ENCODE measurements at places on chromosomes 4 and X. TPM values are rescaled to one million over a fixed set of nuclear protein-coding genes. Genes with fewer than 3 reads are reported as not detected.

Gene COL25A1
- total RNA-seq, result 0.35 TPM

Gene P2RY10
- total RNA-seq, result not detected

- no peak for DNase-seq
Measured at GRCh38 chr4:176205299-176205698, 9.9 kb upstream of the SPATA4 start.

GRCh38 chr4:127237581-127237980, 395.2 kb upstream of the INTU start:
- DNase-seq, result no peak

DNA sequence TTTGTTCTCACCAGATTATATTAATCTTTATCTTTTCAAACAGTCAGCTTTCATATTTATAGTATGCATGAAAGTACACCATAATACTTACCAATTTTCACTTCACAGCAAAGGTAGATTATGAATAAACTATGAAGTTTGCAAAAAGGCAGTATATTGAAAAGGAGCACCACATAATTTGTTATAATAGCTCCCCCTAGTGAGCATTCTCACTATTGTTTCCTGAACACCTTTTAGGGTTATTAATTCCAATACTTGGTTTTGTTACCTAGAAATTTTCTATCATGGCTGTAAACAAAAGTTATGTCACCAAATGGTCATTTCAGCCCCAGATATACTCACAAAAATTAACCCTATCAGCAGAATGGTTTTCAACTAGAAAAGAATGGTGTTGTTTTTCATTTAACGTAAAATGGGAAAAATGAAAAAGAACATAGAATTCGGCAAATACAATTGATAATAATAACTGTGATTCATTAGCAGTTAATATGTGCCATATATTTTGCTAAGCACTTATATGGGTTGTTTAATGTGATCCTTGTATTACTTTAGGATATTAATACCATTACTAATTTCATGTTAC, 30.2 kb upstream of the NKX6-1 start:
- no peak for DNase-seq

DNA sequence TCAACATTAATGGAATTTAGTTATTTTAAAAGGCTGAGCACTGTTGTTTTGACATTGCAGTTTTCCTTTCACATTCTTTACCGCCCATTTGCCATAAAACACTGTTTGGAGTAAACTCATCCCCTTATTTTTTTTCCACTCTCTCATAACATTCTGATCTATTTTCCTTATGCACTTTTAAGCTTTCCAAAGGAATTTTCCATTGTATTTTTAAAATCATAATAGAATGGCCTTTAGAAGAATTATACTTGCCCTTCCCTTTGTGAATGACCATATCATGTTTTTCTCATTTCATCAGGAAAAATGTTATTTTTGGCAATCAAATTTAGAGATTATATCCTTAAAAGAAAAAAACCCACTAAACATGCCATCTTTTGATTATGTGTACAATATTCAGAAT, 1074.2 kb downstream of the STIM2 start:
- no peak for DNase-seq

- no peak for DNase-seq
Measured at GRCh38 chr4:31674313-31674947, 954.3 kb downstream of the PCDH7 start.

DNA sequence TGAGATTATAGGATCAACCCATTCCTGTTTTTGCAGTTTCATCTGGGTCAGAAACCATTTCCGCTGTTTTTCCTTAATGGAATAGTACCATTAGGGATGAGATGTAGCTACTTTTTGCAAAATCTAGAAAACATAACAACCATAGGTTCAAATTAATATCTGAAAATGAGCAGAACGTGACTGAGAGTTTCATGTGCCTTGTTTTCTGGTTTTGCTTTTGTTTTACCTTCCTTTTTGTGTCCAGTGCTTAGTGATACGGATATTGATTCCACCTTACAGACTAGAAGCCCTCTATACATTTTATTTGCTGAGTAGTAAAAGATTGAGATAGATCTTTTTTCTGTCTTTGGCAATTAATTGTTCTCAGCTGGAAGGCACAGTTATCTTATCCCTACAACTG, 46.5 kb downstream of the SNX25 start:
- no peak for DNase-seq
